ENCODE measurements at places on chromosomes 7 and 10.

DNA sequence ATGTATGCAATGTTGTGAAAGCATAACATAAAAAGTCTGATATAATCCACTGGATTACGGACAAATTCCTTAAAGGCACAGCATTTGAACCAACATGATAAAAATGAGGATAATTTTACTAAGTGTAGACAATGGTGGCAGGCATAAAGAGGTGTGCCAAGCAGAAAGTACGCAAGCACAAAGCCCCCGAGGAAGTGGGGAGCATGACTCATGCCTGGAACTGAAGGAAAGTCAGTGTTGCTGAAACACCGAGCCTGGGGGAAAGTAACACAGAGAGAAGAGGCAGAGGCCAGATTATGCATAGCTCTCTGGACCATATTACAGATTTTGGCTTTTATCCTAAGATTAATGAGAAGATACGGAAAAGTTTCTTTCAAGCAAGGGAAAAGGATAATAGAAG, 490.0 kb upstream of the PHF14 start:
- DNase-seq, result no peak

DNA sequence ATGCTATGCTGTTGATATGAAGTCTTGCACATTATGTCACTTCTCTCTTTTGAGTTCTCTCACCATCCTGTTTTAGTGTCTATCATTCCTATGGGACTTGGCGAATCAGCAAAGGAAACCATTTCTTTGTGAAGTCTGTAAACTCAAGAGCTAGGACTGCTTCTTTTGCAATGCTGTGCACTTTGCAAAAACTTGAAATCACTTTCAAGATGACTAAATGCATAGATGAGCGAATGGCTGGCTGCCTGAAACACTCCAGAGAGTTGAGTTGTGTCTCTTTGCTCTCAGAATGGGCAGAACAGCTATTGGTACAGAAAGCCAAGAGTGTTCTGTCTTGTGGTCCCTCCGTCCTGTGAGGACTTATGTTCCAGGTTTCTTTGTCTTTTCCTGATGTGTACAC, 18.3 kb upstream of the ELMO1 start:
- no peak for DNase-seq

GRCh38 chr10:98301664-98302319, 33.8 kb upstream of the LOXL4 start:
- no peak for DNase-seq

DNA sequence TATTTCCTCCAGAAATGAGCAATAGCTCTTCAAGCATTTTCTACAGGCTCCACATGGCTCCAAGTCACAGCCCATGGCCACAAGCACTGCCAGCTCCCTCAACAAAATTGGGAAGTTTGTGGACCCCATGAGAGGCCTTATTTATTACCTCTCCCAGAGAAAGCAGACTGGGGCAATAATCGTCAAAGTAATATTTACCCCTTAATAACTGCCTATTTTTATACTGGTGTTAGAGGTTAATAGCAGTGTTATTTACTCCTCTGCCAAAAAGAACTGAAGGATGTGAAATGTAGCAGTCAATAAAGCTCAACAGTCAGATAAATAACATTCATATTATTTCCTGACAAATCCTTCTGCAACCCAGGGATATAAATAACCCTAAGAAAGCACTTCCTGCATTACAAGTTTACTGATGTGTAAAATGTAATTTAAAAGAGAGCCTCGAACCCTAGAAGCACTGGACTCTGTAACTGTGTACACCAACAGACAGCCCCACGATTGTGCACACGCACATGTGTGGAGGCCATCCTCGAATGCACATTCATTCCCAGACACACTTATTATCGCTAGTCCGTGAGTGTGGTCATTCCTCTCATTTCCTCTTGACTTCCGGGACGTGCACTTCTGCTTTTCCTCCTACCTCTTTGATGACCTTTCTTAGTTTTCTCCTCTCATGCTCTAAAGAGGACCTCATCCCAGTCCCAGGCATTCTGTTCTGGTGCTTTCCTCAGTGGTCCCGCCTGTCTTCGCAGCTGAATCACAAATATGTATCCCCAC, 157.4 kb downstream of the EVX1 start:
- no peak for DNase-seq

- no peak for DNase-seq
Measured at GRCh38 chr7:110568932-110569331, 522.0 kb upstream of the LRRN3 start.

DNA sequence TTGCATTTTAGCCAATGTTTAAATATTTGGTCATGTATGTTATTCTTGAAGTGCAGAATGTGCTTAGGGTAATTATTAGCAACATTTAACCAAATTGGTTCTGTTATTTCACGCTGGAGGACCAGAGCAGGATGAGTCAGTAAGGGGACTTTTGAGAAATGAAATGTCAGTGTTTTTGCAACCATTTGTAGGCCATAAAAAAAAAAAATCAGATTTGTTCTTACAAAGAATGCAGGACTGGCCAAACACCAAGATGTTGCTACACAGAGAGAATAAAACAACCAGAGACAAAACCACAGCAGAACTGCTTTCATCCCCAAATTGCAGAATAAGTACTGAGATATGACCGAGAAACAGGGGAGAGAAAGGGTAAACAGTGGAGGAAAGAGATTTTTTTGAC, 62.1 kb downstream of the TPST1 start:
- DNase-seq, result peak; percentile 62

DNA sequence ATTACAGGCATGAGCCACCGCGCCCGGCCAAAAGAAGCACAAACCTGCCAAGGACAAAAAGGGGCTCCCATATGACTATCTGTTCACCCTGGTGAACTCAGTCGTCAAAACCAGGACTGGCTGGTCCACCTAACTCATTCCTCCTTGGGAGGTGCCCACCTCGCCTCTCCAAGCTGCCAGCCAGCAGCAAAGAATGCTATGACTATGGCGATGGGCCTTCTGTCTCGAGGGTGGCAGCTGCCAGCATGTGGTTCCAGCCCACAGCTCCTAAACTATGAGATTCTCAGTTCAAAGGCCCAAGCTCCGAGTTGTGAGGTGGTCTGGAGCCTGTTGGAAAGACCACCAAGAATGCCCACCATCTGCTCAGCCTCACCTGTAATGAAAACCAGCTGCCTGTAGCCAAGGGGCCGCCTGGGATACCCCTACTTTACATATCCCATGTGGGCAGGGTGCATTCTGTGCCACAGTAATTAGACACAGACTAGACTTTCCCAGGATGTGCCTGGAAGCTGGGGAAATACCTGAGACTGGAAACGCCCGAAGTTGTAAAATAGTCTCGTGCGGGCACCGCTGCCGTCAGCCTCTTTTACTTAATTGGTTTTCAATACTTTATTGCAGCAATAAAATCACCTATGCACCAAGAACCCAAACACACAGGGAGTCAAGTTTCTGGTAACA, 71.1 kb downstream of the ZRANB1 start:
- DNase-seq, result no peak

DNA sequence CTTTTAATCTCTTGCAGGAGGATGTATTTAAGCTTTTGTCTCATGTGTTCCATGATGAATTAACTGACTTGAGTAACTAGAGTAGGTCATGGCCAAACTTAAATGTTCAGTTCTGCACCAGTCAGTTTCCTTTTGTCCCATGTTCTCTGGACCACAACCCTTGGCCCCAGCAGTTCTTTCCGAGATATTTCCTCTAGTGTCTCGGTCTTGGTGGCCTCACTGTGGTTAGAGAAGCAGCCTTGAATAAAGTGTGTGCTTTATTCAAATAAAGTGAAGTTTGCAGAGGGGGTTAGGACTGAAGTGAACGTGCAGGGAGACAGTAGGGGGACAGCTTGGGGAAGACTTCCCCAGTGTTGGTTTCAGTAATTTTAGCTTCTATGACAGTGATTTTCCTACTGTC, 9.3 kb downstream of the ZNF212 start:
- DNase-seq, result no peak

DNA sequence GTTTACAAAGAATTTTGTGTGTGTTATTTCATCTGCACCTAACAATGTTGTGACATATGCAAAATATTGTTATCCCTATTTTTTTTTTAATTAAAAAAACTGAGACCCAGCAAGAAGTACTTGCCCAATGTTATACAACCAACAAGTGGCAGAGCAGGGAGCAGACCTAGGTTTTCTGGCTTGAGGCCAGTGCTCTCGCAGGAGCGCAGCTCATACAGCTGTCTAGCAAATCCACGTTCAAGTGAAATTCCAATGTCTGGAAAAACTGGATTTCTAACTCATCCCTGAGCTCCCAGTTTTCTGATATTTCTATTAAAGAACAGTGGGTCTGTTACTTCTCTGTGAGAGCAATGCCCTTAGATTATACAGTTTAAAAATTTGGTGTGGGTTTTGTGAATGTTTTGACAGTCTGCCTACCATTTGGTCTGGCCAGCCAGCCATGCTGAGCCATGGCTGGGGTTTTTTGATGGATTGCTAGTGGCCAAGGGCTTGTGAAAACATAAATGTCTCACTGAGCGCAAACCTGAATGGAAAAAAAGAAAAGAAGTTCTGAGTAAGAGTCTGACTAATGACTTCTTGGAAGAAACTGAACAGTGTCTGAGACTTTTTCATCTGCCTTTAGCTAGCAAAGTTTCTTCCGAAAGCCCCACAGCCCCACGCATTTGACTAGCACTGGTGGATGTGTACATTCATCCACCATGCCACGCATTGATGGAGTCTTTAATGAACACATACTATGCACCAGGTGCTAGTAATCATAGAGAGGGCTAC, 15.4 kb upstream of the PRF1 start:
- no peak for DNase-seq

Measured in right lung (tissue), 10 donors.